ENCODE measurements at places on chromosomes 2 and 18. TPM values are rescaled to one million over a fixed set of nuclear protein-coding genes. Genes with fewer than 3 reads are reported as not detected.
A peak's percentile ranks its signal among the peaks of the same experiment; 100 is the strongest.

- DNase-seq, result no peak
These were observed 44.4 kb upstream of the TANK start for GRCh38 chr2:161115605-161116380.

- no peak for DNase-seq
These were observed 12.5 kb upstream of the HK2 start for GRCh38 chr2:74821177-74822126.

DNA sequence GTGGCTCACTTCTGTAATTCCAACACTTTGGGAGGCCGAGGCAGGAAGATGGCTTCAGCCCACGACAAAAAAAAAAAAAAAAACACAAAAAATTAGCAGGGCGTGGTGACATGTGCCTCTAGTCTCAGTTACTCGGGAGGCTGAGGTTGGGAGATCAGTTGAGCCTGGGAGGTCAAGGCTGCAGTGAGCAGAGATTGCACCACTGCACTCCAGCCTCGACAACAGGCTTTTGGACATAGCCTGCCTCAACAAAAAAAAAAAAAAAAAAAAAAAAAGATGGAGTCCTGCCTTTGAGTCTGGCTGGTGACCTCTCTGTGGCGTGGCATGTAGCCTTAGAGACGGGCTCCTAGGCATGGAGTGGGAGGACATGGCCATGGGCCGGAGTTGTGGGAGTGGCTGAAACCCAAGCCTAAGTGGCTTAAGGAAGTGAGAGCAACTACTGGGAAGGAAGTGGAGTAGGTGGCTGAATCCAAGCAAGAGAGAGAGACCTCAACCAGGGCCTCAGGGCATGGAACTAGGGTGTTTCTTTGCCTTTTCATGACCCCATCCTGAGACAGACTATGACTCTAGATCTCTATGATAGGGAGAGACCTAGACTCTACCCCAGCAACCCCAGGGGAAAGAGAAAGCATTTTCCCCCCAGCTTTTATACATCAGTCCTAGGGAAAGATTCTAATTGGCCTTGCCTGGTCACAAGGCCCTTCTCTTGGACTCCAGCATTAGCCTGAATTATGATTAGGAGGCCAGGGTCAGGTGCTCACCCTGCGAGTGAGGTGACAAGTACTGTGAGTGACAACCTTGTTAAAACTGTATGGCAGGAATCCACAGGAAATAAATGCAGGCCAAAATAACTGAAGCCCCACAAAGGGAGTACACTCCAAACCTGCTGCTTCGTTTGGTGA lies 34.2 kb downstream of the NPAS2 start:
- peak; percentile 78 for DNase-seq

GRCh38 chr18:48023334-48024008 lies 93.0 kb upstream of the SMAD2 start:
- DNase-seq, result peak; percentile 68

- DNase-seq, result no peak
These were observed 8.2 kb downstream of the CNNM3 start for GRCh38 chr2:96824079-96824870.

RIT2 gene
- not detected for total RNA-seq

GRCh38 chr2:223238301-223238700 lies 186.3 kb downstream of the KCNE4 start:
- DNase-seq, result no peak

- DNase-seq, result no peak
These were observed 4.7 kb downstream of the GNLY start for GRCh38 chr2:85698880-85699254.

- no peak for DNase-seq
These were observed 57.8 kb upstream of the MAP3K20 start for GRCh38 chr2:173017646-173018420.

TXNDC2 gene
- total RNA-seq, result 0.11 TPM

CHRNG gene
- not detected for total RNA-seq

DNA sequence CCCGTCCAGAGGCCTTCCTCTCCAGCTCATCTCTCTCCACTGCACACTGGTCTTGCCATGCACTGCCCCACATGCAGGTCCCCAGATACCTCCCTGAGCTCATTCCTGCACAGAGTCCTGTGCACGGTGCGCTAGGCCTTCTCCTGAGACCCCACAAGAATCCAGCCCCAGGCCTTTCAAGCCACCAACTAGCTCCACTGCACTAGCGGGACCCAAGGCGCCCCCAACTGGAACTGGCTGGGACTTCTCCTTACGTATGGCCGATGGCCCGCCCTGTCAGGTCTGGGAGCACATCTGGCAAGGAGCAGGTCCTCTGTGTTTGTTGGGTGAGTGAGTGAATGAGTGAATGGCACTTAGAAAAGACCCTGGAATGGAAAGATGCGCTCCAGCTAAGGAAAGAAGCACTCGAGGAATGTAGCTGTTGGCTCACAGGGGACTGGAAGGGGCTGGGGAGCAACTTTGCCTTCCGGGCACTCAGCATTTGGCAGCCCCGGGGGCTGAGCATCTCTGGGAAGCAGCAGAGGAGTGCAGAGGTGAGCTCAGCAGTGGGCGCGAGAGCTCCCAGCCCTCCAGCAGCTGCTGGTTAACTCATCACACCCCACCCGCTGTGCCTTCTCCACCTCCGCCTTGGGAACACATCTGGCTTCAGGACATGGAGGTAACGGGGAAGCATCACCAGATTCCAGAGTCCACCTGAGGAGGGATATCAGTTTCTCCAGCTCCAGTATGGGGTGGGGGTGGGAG lies 223.1 kb downstream of the GLI2 start:
- no peak for DNase-seq

MC5R gene
- total RNA-seq, result not detected

GRCh38 chr2:181441670-181442069 lies 15.5 kb upstream of the ITGA4 start:
- DNase-seq, result no peak

DNA sequence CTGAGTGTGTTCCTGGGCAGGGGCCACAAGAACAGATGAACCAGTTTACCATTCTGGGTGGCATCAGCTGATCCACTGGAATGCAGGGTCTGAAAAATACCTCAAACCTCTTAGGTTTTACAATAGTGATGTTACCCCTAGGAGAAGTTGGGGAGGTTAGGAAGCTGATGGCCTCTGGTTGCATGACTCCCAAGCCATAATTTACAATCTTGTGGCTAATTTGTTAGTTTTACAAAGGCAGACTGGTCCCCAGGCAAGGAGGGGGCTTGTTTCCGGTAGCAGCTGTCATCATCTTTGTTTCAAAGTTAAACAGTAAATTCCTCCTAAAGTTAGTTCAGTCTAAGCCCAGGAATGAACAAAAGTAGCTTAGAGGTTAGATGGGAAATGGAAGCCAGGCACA lies 113.8 kb upstream of the SLC38A11 start:
- no peak for DNase-seq

KCNJ13 gene
- not detected for total RNA-seq

DNA sequence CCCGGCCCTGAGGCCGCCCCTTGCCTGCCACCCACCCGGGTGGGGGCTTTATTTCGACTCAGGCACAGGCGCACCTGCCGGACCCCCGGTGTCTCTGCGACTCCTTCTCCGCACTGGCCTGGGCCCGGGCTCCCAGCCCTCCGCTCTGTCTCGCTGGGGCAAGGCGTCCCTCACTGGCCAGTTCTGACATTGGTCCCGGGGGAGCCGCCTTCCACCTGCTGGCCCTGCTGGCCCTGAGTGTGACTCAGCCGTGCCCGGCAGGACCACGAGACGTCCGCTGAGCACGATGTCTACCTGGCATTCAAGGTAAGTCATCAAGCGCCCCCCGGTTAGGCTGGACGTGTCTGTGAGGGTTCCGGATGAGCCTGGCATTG lies 131.5 kb upstream of the CTDP1 start:
- no peak for DNase-seq

- no peak for DNase-seq
These were observed 50.3 kb downstream of the MTERF4 start for GRCh38 chr2:241051578-241052487.

- no peak for DNase-seq
These were observed 673.2 kb downstream of the TMEM182 start for GRCh38 chr2:103435010-103435409.

GRCh38 chr2:217256251-217256650 lies 396.4 kb upstream of the TNP1 start:
- no peak for DNase-seq

SCN9A gene
- total RNA-seq, result 5.2 TPM
